ENCODE measurements at places on chromosomes 5 and 9. TPM values are rescaled to one million over a fixed set of nuclear protein-coding genes. Genes with fewer than 3 reads are reported as not detected.

- DNase-seq, result no peak
These were observed 125.4 kb upstream of the MINAR2 start for GRCh38 chr5:129622531-129622930.

- no peak for DNase-seq
These were observed 6.2 kb downstream of the NEK6 start for GRCh38 chr9:124263800-124264426.

GRCh38 chr9:114263853-114264510 is 58.9 kb upstream of the ORM1 start:
- no peak for DNase-seq

GRCh38 chr9:21841133-21841532 is 38.7 kb downstream of the MTAP start:
- DNase-seq, result no peak

The C5orf58 gene
- not detected for total RNA-seq
